ENCODE measurements at places on chromosomes 5 and 9.
A peak's percentile ranks its signal among the peaks of the same experiment; 100 is the strongest.

GRCh38 chr5:132211787-132212186 is 15.9 kb downstream of the P4HA2 start:
- no peak overlapping the region for H3K4me3 ChIP-seq
- no peaks in the 10 kb centered on the region for H3K4me1 ChIP-seq
- H3K27ac ChIP-seq, result no peak overlapping the region
- H3K36me3 ChIP-seq, result no peaks in the 10 kb centered on the region
- no peaks in the 10 kb centered on the region for H3K27me3 ChIP-seq
- no peak for DNase-seq

DNA sequence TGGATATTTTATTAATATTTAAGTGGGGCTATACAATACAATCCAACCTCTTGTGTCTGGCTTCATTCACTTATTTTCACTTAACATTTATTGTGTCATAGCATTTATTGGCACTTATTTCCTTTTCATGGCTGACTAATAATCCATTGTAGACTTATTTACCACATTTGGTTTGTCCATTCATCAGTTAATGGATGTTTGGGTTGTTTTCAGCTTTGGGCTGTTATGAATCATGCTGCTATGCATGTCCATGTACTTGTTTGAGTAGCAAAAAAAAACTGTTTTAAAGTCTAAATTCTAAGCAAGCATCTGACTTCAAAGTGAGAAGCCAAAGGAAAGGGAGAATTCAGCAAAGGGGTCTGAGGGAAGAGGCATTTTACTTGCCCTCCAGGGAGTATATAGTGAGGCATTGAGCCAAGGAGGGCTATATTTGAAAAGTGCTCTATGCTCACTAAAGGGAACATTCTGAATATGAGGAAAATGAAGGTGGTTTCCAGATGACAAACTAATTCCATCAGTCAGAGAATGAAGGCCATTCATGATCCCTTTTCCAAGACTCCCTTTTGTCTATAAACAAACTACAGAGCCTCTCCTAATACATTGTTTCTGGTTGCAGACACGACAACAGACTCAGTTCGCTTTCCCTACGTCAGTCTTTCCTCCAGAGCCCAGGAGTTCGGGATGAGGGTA is 532.8 kb upstream of the KLF4 start:
- no peak overlapping the region for H3K27ac ChIP-seq
- no peak for DNase-seq
- no peaks in the 10 kb centered on the region for H3K4me1 ChIP-seq
- no peaks in the 10 kb centered on the region for H3K36me3 ChIP-seq
- no peak overlapping the region for H3K4me3 ChIP-seq

- H3K4me3 ChIP-seq, result no peak overlapping the region
- H3K36me3 ChIP-seq, result no peaks in the 10 kb centered on the region
- H3K27ac ChIP-seq, result no peak overlapping the region
- no peaks in the 10 kb centered on the region for H3K27me3 ChIP-seq
- H3K4me1 ChIP-seq, result no peaks in the 10 kb centered on the region
These were observed 154.9 kb upstream of the PAPPA start for GRCh38 chr9:115998666-115999065.

DNA sequence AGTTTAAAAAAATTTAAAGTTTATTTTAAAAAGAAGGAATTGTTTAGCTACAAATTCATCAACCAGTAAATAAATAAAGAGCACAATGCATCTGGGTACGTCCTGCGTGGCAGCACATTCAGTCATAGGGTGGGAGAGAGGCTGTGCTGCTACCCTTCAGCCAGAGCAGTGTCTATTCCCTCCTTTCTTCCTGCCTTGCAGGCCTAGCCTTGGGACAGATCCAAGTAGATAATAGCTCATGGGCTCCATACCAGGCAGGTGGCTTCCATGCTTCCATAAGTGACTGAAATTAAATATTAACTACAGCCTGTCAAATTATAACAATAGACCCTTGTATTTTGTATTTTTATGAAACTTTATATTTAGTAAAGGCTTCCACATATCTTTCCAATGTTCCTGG is 408.3 kb upstream of the RGMB start:
- H3K27me3 ChIP-seq, result no peaks in the 10 kb centered on the region
- H3K36me3 ChIP-seq, result no peaks in the 10 kb centered on the region
- H3K4me3 ChIP-seq, result no peak overlapping the region
- no peak for DNase-seq
- no peak overlapping the region for H3K27ac ChIP-seq
- H3K4me1 ChIP-seq, result no peaks in the 10 kb centered on the region

DNA sequence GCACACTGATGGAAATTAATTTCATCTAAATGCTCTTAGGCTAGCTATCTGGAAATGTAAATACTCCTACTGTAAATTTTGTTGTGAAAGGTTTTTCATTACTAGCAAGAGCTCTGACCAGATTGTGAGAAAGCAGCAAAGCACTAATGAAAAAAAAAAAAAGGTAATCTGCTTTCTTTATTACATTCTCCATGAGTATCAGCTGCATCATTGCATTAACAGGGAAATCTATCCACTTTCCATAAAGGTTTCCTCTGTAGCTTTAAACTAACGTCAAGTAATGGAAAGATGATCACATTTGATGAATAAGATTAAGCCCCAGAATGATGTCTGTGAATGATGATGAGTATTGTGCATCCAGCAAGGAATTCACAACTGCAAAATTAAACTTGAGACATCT is 790.6 kb upstream of the TYRP1 start:
- no peaks in the 10 kb centered on the region for H3K36me3 ChIP-seq
- H3K4me1 ChIP-seq, result no peaks in the 10 kb centered on the region
- DNase-seq, result no peak
- H3K4me3 ChIP-seq, result no peak overlapping the region

DNA sequence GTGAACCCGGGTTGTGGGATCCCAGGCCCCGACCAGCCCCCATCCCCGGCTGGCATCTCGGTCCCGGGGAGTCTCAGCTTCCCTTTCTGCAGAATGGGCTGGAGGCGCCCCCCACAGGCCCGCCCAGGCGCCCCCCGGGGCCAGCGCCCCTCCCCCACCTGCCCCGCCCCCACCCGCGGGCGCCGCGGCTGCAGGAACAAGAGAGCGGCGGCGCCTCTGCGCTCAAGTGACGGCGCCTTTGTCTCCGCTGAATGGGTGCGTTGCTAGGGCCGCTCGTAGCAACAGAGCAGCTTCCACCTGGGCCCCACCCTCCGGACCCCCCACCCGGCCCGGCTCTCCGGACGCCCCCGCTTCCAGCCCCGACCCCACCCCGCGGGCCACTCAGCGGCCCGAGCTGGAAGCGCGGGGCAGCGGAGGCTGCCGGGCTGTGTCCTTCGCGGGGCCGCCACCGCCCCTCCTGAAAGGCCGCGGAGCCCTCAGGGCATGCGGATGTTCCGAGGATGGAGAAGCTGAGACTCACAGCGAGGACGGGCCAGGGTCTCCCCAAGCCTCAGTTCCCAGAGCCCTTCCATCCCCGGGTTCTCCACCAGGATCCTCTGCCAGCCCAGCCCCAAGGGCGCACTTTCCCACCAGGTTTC is 27.5 kb downstream of the ADGRD2 start:
- H3K27ac ChIP-seq, result no peak overlapping the region
- H3K4me3 ChIP-seq, result no peak overlapping the region
- peaks cover 88% of the 10 kb centered on the region for H3K27me3 ChIP-seq
- peaks cover 18% of the 10 kb centered on the region for H3K4me1 ChIP-seq

DNA sequence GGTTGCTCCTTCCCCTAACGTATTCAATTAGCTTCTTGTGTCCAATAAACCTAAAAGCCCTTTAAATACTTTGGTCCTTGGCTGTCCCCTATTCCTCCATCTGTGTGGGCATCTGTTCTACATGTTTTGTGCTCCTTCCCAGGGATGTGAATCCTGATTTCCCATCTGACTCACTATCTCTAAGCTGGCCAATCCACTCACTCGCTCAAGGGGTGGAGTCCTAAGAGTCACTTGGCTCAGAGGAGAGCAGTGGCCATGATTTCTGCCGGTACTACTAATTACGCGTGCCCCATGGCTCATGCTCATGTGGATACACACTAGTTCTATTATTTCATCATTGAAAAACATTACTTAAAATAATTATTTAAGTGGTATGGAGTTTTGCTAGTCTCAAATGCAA is 89.6 kb downstream of the TAF11L14 start:
- H3K4me1 ChIP-seq, result no peaks in the 10 kb centered on the region
- no peak overlapping the region for H3K4me3 ChIP-seq
- no peaks in the 10 kb centered on the region for H3K36me3 ChIP-seq
- H3K27ac ChIP-seq, result no peak overlapping the region
- no peaks in the 10 kb centered on the region for H3K27me3 ChIP-seq
- DNase-seq, result no peak

DNA sequence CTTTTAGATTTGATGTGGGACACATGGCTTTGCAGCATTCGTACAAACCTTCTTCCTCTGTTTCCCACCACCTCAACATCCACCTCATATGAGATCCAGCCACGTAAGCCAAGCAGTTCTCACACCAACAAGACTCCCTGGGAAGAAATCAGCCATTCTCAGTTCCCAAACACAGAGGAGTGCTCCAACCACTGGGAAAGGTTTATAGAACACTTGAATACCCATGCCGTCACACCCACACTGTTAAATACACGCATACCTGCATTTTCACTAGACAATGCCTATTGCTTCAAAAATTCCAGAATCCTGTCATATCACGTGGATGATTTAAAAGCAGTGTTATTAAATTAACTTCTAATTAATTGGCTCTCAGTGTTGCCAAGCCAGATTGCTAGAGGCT is 347.3 kb downstream of the ENC1 start:
- H3K4me3 ChIP-seq, result no peak overlapping the region
- no peaks in the 10 kb centered on the region for H3K27me3 ChIP-seq
- H3K27ac ChIP-seq, result no peak overlapping the region
- peaks cover 7% of the 10 kb centered on the region for H3K4me1 ChIP-seq

- no peak for DNase-seq
- no peak overlapping the region for H3K4me3 ChIP-seq
- H3K36me3 ChIP-seq, result no peaks in the 10 kb centered on the region
- no peaks in the 10 kb centered on the region for H3K27me3 ChIP-seq
- H3K4me1 ChIP-seq, result no peaks in the 10 kb centered on the region
These were observed 101.1 kb downstream of the TMEM215 start for GRCh38 chr9:32884482-32884881.

DNA sequence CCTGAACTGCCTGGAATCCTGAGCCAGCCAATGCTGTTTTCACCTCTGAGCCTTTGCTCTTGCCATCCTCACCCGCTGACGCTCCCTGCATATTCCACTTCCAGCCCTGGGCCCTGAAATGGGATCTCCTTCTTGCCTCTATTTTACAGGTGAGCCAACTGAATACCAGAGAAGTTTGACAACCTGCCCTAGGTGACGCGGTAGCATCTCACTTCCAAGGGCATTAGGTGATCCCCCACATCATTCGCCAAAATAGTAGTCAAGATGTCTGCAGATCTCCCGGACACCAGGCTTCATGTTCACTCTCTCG is 43.5 kb downstream of the FOXI1 start:
- DNase-seq, result no peak
- H3K27me3 ChIP-seq, result no peaks in the 10 kb centered on the region
- no peak overlapping the region for H3K4me3 ChIP-seq
- H3K27ac ChIP-seq, result no peak overlapping the region
- H3K4me1 ChIP-seq, result no peaks in the 10 kb centered on the region
- H3K36me3 ChIP-seq, result no peaks in the 10 kb centered on the region

- H3K36me3 ChIP-seq, result no peaks in the 10 kb centered on the region
- H3K4me3 ChIP-seq, result no peak overlapping the region
- no peaks in the 10 kb centered on the region for H3K27me3 ChIP-seq
- peak overlapping the region; percentile 69 for H3K27ac ChIP-seq
- peak; percentile 85 for DNase-seq
- peaks cover 66% of the 10 kb centered on the region for H3K4me1 ChIP-seq
These were observed 10.8 kb downstream of the SH3PXD2B start for GRCh38 chr5:172443441-172444109.

DNA sequence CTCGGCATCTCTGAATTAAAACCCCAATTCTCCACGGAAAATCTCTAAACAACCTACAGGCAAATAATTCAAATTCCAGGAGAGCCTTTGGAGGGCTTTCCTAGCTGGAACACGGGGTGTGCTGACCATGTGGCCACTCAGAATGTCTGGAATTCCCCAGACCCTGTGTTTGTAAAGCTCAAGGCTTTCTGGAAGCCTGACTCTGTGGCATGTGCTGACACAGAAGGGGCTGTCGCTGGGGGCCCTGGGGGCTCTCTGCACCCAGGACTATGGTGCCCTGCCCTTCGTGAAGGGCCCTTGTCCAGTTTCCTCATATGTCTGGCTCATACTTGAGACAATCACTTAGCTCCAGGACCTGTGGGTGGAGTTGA is 29.0 kb upstream of the BOD1 start:
- no peak overlapping the region for H3K27ac ChIP-seq
- DNase-seq, result no peak
- no peak overlapping the region for H3K4me3 ChIP-seq

GRCh38 chr9:135040892-135041291 is 46.6 kb upstream of the OLFM1 start:
- no peak overlapping the region for H3K4me3 ChIP-seq
- no peaks in the 10 kb centered on the region for H3K4me1 ChIP-seq
- DNase-seq, result no peak
- no peaks in the 10 kb centered on the region for H3K36me3 ChIP-seq
- H3K27ac ChIP-seq, result no peak overlapping the region
- H3K27me3 ChIP-seq, result no peaks in the 10 kb centered on the region

DNA sequence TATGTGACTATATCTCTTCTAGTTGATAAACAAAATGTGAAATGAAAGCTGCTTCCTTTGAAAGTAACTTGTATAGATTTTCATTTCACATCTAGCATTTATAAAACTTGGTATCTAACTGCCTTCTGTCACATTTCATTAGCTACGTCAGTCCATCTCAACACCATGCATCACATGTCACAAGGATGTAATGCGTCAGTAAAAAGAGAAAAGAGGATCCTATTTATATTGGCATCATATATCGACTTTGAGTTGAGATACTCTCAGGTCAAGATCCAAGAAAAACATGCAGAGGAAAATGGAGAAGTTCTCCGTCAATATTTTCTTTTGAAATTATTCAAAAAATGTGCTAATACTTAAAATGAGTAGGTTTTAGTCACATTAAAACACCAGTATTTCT is 1211.2 kb downstream of the EFNA5 start:
- no peak overlapping the region for H3K27ac ChIP-seq
- DNase-seq, result no peak
- H3K4me1 ChIP-seq, result no peaks in the 10 kb centered on the region

GRCh38 chr5:158770506-158770905 is 329.2 kb downstream of the EBF1 start:
- H3K4me1 ChIP-seq, result no peaks in the 10 kb centered on the region
- no peaks in the 10 kb centered on the region for H3K27me3 ChIP-seq
- no peak for DNase-seq
- H3K36me3 ChIP-seq, result no peaks in the 10 kb centered on the region

DNA sequence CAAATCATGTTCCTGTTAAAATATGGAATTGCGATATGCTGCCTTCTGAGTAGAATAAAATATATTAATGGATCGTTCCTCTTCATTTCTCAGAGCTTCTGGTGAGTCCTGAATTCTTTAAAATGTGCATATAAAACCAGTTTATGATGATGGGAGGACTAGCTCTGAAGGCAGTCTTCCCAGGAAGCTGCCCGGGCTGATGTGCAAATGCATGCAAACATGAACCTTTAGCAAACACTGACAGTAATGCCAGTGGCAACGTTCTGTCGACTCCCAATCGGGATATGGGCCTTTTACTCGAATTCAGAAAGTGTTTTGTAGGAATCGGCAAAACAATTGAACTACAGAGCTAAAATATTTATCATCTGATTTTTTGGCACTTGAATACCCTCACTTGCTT is 93.6 kb downstream of the TLE4 start:
- H3K27me3 ChIP-seq, result no peaks in the 10 kb centered on the region
- H3K4me3 ChIP-seq, result no peak overlapping the region
- H3K4me1 ChIP-seq, result no peaks in the 10 kb centered on the region
- H3K27ac ChIP-seq, result no peak overlapping the region

- H3K27ac ChIP-seq, result no peak overlapping the region
- H3K27me3 ChIP-seq, result no peaks in the 10 kb centered on the region
- H3K36me3 ChIP-seq, result no peaks in the 10 kb centered on the region
- H3K4me1 ChIP-seq, result no peaks in the 10 kb centered on the region
- no peak for DNase-seq
These were observed 27.5 kb downstream of the GABRA6 start for GRCh38 chr5:161713042-161713441.
